ENCODE measurements at places on chromosomes 1 and 21. TPM values are rescaled to one million over a fixed set of nuclear protein-coding genes. Genes with fewer than 3 reads are reported as not detected.

DNA sequence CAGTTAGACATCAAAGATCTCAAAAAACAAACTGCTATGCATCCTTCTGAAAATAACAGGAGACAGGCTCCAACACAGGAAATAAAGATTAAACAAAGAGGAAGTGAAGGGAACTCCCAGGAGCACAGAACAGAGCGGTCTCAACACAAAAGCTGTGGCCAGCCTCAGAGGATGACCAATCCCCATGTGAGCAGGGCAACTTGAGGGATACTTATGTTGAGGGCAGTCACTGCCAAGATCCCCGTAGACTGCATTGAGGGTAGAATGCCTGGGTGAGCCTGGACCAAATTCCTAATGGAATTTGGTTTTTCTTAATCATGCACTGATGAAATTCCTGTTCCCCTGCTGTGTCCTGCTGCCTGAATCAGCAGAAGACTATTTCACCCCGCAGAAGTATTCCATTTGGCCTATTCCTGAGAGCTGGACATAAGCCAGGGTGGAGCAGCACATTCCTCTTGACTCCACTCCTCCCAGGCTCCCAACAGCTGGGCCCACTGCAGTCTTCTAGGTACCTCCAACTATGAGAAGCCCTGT, 49.0 kb downstream of the JAK1 start:
- DNase-seq: no peak

- DNase-seq: no peak
These were observed 122.4 kb downstream of the CDC7 start for GRCh38 chr1:91623020-91623419.

- DNase-seq: no peak
These were observed 64.4 kb downstream of the MACF1 start for GRCh38 chr1:39268906-39269305.

DNA sequence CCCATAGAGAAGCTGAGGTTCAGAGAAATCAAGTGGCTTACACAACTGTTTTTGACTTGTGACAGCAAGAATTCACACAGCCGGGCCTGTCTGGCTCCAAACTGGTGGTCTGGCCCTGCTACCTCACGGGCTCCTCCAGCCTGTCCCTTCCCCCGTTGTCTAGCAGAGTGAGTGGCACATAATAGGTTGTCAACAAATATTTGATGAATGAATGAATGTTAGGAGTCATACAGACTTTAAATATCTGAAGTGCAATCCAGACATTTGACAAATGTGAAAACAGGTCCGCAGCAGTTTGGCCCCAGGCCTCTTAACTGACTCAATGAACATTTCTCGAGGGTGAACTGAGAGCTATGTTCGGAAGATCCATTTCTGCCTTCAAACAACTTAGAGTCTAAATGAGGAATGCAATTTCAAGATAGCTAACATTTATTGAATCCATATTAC, 1.1 kb upstream of the RHOC start:
- DNase-seq: no peak

DNA sequence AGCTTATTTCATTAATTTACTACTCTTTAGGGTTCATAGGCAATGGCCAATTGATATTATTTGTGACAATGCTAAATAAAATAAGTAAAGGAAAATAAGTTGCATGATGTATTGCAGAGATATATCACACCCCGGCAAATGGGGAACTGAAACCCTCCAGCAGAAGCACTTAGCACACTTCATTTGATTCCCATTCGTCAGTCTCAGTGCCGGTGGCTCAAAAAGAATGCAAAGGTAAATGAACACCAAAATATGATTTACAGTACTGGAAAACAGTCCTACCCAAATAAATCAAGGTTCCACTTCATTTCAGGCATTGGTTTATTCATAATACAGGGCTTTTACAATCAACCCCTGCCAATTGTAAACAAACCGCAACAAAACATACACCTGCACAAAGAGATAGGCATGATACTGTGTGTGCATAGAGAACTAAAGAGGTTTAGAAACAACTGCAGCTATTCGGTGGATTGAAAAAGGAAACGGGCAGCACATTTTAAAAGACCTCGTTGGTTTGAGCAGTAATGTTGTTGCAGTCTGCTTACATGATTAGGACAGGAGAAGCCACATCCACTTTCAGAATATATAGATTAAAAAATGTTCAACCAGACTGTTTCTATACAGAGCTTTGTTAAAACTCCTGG, 1019.2 kb downstream of the TTLL7 start:
- no peak for DNase-seq

- DNase-seq: no peak
These were observed 10.5 kb downstream of the PRDM16 start for GRCh38 chr1:3079381-3080052.

The CACNA1E gene
- 0.06 TPM for total RNA-seq

DNA sequence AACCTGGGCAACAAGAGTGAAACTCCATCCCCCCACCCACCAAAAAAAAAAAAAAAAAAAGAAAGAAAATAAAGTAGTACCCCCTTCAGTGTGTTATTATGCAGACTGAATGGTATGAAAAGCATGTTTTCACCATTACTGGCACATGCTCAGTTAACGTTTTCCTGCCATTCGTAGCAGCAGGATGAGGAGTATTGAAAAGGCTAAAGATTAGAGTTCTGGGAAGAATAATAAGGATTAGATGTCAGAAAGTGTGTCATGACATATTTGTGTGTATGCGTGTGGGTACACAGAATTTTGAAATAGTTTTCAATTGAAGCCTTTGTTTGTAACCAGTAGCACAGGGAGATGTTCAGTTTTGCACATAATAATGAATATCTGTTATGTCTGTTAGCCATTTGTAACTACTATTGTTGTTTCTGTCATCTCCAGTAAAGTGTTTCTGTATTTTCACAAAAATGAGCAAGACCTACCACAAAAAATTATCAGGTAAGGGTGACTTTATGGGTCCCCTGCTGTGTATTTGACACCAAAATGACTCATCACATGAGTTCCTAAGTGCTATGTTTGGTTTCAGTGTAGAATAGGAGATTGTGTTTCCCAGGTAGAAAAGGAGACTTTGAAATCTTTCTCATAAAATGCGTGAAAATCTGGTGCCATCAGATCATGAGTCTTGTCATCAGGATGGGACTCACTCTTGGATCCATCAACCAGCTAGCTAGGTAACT, 358.9 kb downstream of the DISC1 start:
- no peak for DNase-seq

GRCh38 chr1:114729782-114730181, 13.2 kb upstream of the NRAS start:
- no peak for DNase-seq

Measured in upper lobe of right lung (tissue), 1 donor.